GM23248 (cell line): ENCODE measurements at places on chromosomes 16 and 17. TPM values are rescaled to one million over a fixed set of nuclear protein-coding genes. Genes with fewer than 3 reads are reported as not detected.

The ACSM2B gene
- total RNA-seq = not detected in 2 replicates

The RNF213 gene
- total RNA-seq = 45.0 and 62.3 TPM in 2 replicates

The PTX4 gene
- total RNA-seq = not detected in 2 replicates

The MPHOSPH6 gene
- total RNA-seq = 18.1 and 34.9 TPM in 2 replicates

The WSCD1 gene
- 0.11 TPM in 1 of 2 replicates, not detected in the other for total RNA-seq

The MYH8 gene
- total RNA-seq = not detected in 2 replicates

The LUC7L3 gene
- total RNA-seq = 57.5 and 59.1 TPM in 2 replicates

The ZACN gene
- total RNA-seq = 0.51 TPM in 1 of 2 replicates, not detected in the other

The KRTAP16-1 gene
- not detected in 2 replicates for total RNA-seq

The HCFC1R1 gene
- total RNA-seq = 5.8 and 7.2 TPM in 2 replicates

The EVI2A gene
- 0.86 and 0.89 TPM in 2 replicates for total RNA-seq

The GP2 gene
- total RNA-seq = not detected in 2 replicates

The IRX6 gene
- total RNA-seq = not detected in 2 replicates

The KRTAP9-4 gene
- not detected in 2 replicates for total RNA-seq

The GUCY2D gene
- total RNA-seq = 0.22 and 0.89 TPM in 2 replicates

The ABCC6 gene
- not detected in 2 replicates for total RNA-seq

The SLC16A5 gene
- 10.6 and 11.1 TPM in 2 replicates for total RNA-seq

The CLEC3A gene
- total RNA-seq = not detected in 2 replicates
